ENCODE measurements at places on chromosomes 16 and 17.

GRCh38 chr16:87134628-87134995 lies 182.6 kb downstream of the C16orf95 start:
- no peak for DNase-seq

- peak; percentile 72 for DNase-seq
These were observed 29.7 kb downstream of the ZFPM1 start for GRCh38 chr16:88482630-88483391.

GRCh38 chr16:85398688-85399582 lies 214.2 kb upstream of the GSE1 start:
- DNase-seq = no peak

DNA sequence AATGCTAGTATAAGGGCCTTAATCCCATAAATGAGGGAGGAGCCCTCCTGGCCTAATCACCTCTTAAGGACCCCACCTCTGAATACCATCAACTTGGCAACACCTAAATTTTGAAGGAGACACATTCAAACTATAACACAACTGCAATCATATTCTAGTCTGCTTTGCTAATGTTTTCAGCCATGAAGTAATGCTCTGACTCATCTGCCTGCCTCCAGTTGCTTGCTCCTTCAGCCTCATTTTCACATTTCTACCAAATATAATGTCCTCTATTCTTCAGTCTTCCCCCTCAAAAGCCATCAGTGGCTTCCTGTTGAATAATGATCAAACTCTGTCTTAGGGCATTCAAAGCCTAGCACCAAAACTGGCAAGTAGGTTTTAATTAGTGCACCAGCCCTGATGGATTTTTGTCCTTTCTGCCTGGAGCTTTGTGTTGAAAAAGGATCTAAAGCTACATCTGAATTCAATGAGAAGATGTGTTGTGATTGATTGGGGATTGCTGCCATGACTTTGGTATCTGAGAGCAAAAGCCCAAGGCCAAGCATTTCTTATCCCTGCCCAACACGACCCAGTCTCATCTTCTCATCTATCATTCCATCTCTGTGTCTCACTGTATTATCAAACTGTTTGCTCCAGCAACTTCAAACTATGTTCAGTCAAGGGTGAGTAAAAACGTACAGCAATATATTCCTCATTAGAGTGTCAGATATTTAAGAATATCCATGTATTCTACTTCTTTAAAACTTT lies 140.8 kb upstream of the ELAC2 start:
- DNase-seq = no peak

DNA sequence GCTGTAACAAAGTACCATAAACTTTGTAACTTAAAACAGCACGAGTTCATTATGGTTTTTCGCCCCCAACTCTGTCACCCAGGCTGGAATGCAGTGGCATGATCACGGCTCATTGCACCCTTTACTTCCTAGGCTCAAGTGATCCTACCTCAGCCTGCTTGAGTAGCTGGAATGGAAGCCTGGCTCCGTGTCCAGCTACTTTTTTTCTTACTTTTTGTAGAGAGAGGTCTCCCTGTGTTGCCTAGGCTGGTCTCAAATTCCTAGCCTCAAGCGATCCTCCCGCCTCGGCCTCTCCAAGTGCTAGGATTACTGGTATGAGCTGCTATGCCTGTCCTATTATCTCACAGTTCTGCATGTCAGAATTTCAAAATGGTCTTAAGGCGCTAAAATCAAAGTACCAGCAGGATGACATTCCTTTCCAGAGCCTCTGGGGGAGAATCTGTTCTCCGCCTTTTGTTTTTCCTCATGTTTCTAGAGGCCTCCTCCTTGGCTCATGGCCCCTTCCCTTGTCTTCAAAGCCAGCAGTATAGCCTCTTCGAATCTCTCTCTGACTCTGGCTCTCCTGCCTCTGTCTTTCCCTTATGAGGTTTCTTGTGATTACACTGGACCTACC lies 10.1 kb upstream of the PRM1 start:
- DNase-seq = no peak
